IMR-90 (cell line): ENCODE measurements at places on chromosomes 12 and 14. TPM values are rescaled to one million over a fixed set of nuclear protein-coding genes. Genes with fewer than 3 reads are reported as not detected.

Gene RNASE3
- polyA plus RNA-seq, result not detected in 2 replicates

GRCh38 chr14:105842105-105842504 lies 315.7 kb downstream of the TMEM121 start:
- no peak for DNase-seq

DNA sequence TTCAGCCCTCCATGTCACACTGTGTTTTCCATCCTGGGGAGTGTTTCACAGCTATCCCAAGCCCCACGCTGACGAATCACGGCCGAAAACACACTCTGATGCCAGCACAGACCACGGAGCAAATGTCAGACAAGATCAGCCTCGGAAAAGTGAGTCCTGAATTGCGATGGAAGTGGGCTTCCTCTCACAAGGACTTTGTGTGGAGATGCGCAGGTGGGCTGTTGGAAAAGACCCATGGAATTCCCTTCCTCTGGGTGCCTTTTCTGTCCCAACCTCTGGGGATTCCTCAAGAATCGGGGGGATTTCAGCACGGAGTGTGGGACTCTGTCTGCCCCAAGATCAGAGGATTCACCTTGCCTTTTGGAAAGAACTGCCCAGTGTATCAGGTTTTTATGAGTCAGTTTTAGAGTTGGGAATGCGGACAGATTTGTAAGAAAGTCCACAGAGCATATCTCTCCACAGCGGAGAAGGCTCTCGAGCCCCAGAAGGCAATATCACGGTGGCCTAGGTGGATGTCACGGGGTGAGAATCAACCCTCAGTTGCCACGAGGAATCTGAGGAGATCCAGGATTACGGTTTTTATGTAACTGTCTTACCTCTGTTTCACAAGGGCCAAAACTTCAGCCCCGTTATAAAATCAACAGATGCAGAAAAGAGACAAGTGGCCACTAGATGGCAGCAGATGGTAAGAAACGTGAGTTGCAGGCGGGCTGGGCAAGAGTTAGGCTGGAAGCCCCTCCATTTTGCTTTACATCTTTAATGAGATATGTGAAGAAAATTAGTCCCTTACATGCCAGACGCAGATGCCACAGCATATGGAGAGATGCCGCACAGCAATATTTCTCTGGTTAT lies 201.9 kb downstream of the DAD1 start:
- DNase-seq, result peak; percentile 72

DNA sequence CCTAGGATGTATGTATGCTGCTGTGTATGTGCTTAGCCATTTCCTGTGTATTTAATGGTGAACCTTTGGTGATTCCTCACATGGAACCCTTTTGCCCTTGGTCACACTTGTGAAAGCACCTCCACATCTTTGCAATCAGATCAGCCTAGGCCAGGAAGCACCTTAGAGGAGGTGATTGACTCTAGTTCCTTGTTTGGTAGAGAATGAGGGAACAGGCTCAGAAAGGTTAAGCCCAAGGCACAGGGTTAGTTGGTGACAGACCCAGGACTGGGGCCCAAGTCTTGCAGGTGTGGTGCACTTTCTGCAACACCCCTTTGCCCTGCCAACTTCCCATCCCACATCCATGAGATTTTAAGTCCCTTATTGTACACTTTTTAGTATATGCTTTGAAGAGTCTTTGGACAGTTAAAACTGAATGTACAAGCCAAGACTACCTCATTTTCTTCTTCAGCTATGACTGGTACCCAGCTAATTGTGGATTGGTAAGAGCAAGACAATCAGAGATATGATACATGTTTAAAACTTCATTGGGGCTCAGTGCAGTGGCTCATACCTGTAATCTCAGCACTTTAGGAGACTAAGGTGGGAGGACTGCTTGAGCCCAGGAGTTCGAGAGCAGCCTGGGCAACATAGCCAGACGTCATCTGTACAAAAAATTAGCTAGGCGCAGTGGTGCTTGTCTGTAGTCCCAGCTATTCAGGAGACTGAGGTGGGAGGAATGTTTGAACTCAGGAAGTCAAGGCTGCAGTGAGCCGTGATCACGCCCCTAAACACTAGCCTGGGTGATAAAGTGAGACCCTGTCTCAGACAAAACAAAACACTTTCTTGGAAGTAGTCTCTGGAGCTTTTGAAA lies 71.1 kb downstream of the RASSF3 start:
- DNase-seq, result no peak

DNA sequence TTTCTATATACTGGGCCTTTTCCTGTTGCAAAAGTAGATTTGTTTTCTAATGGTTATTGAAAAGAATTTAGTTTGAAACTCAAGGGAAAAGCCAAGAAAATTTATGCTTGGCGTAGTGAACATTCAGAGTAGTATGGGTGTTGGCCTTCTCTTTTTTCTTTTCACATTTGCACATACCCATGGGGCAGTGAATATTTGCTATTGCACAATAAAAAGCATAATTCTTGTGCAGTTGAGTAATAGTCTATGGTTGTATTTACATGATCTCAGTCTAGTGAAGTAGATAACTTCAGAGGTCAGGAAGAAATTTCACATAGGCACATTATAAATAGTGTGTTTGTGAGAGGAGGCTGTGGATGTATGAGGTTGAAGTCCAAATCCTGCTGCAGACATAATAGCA lies 158.1 kb downstream of the FLRT2 start:
- DNase-seq, result peak; percentile 31

DNA sequence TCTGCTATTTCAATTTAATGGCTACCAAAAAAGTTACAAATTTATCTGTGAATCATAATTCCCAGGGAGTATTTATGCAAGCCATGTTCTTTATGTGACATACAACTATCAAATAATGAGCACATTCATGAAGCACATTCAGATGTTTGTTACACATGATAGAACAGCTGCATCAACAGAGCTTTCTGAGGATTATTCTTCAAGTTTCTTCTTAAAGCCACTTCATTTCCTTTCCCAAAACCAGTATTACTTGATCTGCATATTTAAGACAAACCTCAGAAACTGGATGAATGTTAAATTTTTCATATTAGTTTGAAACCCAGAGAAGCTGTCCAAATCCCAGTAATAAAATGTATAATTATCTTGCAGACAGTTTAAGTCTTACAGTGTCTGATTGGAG lies 73.6 kb upstream of the SOX5 start:
- DNase-seq, result no peak

GRCh38 chr14:90842726-90843125 lies 26.5 kb upstream of the TTC7B start:
- DNase-seq, result no peak

DNA sequence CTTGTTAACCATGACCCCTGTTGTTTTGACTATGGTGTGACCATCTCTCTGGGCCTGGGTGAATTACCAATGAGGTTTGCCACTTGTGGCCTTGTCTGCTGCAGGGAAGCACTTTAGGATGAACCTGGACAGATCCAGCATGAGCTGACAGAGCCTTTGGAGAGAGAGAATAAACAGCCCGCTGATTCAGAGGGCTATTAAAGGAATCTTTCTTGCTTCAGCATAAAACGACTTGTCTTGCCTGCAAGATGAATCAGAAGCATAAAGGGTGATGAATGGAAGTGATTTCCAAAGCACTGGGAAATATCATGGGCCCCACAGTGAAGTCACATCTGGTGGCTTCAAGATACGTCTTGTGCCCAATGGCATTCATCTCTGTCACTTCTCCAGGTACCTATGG lies 69.0 kb upstream of the WSCD2 start:
- no peak for DNase-seq

GRCh38 chr12:59168647-59169046 lies 248.3 kb upstream of the LRIG3 start:
- DNase-seq, result no peak

DNA sequence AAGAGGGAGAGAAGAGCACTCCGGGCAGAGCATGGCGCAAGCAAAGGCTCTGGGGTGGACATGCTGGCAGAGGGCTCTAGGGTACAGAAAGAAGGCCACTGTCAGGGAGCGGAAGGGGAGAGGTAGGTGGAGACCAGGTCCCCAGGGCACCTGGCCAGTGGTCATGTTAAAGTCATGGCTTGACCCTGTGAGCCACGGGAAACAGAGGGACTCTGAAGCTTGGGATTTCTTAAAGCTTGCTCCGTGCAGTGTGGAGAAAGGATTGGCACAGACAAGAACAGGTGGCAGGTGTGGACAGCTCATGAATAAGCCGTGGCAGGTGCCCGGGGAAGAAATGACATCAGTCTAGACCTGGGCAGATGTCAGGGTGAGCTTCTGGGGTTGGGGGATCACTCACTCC lies 413.8 kb downstream of the BCL11B start:
- no peak for DNase-seq

Gene TDRD9
- 0.07 and 0.09 TPM in 2 replicates for polyA plus RNA-seq

Gene ACOT4
- polyA plus RNA-seq, result 0.22 and 0.34 TPM in 2 replicates
